ENCODE measurements at places on chromosomes 12 and 14.
A peak's percentile ranks its signal among the peaks of the same experiment; 100 is the strongest.

DNA sequence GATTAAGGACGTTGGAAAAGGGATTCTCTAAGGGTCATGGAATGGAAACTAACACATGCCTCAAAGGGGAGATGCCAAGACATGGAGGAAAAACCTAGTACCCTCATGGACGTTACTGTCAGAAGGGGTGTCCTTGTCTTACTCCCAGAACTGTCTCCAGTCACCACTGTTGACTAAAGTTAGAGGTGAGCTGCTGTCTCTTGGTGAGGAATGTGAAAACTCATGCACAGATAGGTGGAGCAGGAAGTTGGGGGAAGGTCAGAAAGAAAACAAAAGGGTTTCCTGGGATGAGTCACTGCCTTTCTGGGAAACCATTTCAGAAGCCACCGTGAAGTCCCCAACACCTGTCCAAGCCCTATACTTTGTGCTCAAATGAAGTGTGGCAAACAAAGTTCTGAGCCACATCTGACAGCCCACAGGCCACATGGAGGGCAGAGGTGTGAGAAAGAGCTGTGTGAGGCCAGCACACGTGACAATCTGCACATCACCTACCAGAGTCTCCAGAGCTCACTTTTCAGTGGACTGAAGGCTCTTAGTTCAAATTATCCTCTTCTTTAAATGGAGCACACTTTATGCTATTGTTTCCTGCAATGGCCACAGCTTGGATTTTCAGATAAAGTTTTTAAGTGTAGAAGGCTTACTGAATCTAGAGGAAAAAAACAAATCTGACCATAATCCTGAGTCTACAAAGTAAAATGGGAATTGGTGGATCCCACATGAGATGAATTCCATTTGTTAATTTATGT, 92.9 kb upstream of the EGLN3 start:
- no peak for DNase-seq

DNA sequence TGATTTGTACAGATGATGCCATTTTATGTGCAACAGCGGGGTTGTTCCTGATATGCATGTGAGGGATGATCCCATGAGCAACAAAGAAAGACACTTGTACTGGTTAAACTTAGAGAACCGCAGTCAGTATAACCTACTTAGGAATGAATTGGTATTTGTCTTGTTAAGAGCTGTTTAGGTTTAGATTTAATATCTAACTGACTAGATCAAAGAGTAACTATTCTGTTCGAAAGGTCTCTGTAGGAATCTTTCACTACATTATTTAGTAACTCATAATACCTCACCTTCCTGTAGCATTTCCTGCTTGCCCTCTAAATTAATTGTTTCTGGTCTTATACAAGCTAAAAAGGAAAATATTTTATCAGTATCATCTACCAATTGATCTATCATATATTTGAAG, 350.4 kb downstream of the TRHDE start:
- DNase-seq, result no peak

- peak; percentile 36 for DNase-seq
Observed at GRCh38 chr12:49750027-49750995, 9.0 kb downstream of the TMBIM6 start.

GRCh38 chr12:105933671-105934665, 204.8 kb downstream of the NUAK1 start:
- DNase-seq, result no peak

- peak; percentile 82 for DNase-seq
Observed at GRCh38 chr12:26940516-26941214, 2.4 kb downstream of the FGFR1OP2 start.

DNA sequence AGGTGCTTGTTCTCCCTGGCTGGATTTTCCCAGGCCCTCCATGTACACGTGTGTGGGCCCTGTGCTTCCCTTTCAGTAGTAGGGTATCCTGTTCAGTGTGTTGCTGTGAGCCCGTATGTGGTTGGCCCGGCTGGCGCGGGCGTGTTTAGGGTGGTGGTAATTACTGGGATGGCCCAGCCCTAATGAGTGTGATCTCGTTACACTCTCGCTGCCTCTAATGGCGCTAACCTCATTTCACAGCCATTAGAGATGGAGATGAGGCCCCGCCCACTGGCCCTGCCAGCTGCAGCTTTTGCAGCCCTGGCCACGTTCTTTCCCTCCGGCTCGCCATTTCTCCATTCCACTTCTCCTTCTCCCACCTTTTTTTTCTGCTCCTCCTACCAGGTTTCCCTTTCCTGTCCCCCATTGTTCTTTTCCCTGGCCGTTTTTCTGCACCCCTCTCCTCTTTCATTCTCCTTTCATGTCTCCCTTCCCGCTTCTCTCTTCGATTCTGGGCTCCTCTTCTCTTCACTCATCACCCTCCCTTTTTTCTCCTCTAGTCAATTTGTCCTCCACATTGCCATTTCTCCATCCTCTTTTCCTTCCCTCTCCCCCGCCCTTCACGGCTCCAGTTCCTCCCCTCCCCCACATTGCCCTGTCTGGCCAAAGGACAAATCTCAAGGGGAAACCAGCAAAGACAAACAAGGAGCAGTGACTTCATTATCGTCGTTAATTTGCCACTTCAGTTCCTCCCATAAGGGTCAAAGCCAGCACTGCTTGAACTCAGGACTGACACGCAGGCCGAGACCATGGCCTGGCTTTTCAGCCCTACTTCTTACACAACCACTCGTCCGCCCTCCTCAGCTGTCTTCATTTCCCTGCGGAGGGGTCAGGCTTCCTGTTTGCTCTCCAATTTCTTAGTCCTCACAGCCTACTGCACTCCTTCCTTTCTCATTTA, 6.8 kb downstream of the ZFHX2 start:
- no peak for DNase-seq

DNA sequence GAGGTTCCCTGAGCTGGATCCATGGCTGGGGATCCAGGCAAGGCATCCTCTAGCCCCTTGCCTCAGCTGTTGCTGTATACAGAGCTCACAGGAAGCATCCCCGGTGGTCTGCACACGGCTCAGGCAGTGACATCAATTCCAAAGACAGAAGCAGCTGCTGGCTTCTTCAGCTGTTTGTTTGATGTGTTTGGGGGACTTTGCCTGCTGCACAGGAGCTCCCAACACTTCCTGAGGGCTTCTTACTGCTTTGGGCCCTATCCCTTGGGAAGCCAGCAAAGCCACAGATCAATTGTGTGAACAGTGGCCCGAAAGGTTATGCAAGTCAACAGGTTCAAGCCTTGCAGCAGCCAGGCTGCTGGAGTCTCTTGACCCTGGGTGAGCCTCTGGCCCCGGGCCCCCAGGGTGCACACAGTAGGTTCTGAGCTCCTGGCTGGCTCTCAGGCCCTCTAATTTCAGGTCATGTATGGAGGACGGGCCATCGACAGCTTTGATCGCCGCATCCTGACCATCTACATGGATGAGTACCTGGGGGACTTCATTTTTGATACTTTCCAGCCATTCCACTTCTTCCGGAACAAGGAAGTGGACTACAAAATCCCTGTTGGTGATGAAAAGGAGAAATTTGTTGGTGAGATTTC, 42.6 kb downstream of the CCDC92 start:
- no peak for DNase-seq

DNA sequence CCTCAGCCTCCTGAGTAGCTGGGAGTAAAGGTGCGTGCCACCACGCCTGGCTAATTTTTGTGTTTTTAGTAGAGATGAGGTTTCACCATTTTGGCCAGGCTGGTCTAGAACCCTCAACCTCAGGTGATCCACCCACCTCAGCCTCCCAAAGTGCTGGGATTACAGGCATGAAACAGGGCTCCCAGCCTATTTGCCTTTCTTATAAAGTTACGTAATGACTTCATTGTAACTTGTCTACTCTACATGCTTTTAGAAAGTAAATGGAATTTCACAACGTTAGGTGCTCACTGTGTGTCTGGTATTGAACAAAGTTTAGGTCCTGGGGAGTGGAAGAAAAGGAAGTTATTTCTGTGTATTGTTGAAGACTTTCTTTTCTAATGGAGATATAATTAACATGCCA, 12.5 kb downstream of the CFAP251 start:
- DNase-seq, result no peak

DNA sequence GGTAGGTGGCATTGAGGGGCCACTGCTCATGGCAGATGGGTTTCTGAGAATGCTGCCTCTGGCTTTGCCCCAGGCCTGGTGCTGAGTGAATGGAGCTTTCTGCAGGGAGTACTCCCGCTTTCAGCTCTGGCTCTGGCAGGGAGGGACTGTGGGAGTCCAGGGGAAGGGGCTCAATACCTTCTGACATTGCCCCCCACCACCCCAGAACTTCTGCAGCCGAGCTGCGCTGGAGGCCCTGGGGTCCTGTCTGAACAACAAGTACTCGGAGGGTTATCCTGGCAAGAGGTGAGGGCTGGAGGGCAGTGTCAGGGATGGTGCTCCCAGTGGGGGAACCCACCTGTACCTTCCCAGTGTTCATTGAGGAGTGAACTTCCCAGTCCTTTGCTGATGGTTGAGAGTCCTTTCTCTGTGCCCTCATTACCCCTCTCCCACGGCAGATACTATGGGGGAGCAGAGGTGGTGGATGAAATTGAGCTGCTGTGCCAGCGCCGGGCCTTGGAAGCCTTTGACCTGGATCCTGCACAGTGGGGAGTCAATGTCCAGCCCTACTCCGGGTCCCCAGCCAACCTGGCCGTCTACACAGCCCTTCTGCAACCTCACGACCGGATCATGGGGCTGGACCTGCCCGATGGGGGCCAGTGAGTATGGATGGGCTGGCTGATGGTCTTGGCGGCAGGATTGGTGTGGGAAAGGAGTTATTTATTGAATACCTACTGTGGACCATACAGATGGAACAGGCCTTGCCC, 1.9 kb downstream of the SHMT2 start:
- DNase-seq, result no peak

- no peak for DNase-seq
Observed at GRCh38 chr14:69715725-69716477, 51.0 kb upstream of the SRSF5 start.

GRCh38 chr14:101254805-101255764, 306.2 kb upstream of the DIO3 start:
- DNase-seq, result no peak

DNA sequence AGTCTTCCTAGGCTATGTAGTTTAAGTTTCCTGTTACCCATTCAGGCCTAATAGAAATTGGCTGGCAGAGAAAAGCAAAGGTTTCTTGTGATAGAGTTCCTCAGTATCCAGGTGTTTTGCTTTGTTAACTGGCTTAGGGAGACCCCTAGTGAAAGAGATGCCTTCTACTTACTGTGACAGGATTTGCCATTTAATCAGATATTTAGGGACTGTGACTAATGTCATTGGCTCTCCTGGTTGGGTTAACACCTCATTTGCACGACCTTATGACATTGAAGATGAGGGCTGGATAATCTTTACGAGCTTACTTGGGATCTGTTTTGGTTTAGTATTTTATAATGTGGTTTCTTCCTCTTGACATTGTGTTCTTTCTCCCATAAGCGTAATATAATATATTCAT, 5.8 kb downstream of the MON2 start:
- DNase-seq, result no peak

DNA sequence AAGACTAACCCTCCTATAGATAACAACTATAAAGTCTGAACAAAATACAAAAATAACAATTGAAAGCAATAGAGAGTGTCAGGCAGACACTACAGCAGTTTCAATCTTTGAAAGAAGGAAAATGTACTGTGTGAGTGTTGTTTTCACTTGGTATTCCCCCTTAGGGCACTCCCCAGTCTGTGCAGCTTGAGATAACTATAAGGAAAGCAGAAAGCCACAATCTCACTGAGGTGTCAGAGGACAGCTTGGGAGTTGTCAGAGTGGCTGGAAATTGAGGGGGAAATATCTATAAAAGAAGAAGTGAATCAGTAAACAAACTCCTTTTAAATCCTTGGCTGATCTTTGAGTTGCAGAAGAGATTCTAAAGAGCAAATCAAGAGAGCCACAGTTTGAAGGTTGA, 364.8 kb downstream of the NELL2 start:
- DNase-seq, result no peak

DNA sequence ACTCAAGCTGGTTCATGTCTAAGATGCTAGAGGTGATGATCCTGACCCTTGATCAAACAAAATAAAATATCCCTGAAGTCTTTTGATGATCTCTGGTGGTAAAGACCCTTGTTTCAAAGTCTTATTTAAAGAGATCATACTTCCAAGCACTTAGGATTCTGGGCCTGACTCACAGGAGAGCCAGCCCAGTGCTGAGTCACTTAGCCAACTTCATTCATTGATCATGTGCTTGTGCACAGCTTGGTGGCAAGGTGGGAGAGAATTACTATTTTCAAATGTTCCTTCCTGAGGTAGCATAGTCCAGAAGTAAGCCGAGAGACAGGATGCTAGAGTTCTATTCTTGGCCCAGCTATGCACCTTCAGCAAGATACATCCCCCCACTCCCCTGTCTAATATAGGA, 40.6 kb downstream of the SCN8A start:
- no peak for DNase-seq

- peak; percentile 47 for DNase-seq
Observed at GRCh38 chr14:54348001-54348611, 48.7 kb upstream of the CDKN3 start.
